HFFc6 (cell line): ENCODE measurements at places on chromosomes 3 and 15. TPM values are rescaled to one million over a fixed set of nuclear protein-coding genes. Genes with fewer than 3 reads are reported as not detected.

- DNase-seq = no peak
- peak overlapping the region; percentile 23; the same call in 1 of the 2 replicates for H3K27ac ChIP-seq
- no peaks in the 10 kb centered on the region; the same call in 1 of the 2 replicates for H3K27me3 ChIP-seq
These were observed 298.2 kb downstream of the UBE2E2 start for GRCh38 chr3:23501201-23501802.

- no peak overlapping the region for H3K27ac ChIP-seq
- H3K27me3 ChIP-seq = peaks cover 8% of the 10 kb centered on the region; the same call in 1 of the 2 replicates
- no peaks in the 10 kb centered on the region for H3K36me3 ChIP-seq
- peaks cover 15% of the 10 kb centered on the region for H3K4me1 ChIP-seq
- no peak overlapping the region for H3K4me3 ChIP-seq
These were observed 13.0 kb upstream of the ATP1B3 start for GRCh38 chr3:141863491-141863890.

CCDC50 gene
- 90.6 to 119 TPM (median 114 TPM) in 3 replicates for total RNA-seq

DNA sequence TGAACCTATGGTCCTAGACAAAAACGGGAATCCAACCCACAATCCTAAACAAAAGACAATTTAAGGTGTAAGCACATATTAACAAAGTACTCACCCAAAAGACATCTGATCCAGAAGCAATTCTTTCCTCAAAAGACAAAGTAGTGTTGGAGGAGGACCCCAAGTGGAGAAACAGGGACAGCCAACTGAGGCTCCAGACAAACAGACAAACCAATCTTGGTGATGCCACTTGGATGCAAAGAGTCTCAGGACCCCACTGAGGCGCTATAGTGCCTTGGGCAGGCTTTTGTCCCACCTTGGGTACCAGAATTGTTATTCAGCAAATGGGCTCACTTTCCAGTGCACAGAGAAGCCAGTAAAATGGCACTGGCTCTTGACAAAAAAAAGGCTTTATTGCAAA is 613.8 kb downstream of the DIPK2A start:
- no peak for DNase-seq
- no peak overlapping the region for H3K4me3 ChIP-seq
- H3K36me3 ChIP-seq = no peaks in the 10 kb centered on the region
- H3K4me1 ChIP-seq = peaks cover under 1% of the 10 kb centered on the region
- H3K27me3 ChIP-seq = no peaks in the 10 kb centered on the region

DNA sequence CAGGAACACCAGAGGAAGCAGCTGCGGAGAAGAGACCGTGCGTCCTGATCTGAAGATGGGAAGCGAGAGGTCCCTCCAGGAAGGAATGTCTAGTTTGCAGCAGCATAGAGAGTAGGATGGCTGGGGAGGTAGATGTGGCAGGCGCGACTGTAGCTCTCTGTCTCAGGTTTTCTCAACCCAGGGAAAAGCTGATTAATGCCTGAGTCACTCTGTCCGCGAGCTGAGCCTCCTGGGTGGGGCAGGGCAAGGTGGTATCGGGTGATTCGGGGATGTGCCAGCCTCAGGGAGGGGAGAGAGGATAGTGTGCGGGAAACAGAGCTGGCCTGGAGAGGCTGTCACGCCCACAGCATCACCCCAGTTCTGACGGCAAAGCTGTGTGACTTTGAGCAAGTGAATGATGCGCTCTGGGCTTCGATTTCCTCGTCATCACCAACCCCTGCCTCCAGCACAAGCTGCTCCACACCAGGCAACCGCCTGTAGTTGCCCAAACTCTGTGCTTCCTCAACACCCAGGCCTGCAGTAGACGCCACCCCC is 28.4 kb downstream of the CPN2 start:
- H3K27ac ChIP-seq = no peak overlapping the region; the same call in 1 of the 2 replicates
- no peak overlapping the region for H3K4me3 ChIP-seq
- peak; percentile 46 for DNase-seq
- no peaks in the 10 kb centered on the region for H3K4me1 ChIP-seq

LYZL4 gene
- total RNA-seq = not detected in 3 replicates

DNA sequence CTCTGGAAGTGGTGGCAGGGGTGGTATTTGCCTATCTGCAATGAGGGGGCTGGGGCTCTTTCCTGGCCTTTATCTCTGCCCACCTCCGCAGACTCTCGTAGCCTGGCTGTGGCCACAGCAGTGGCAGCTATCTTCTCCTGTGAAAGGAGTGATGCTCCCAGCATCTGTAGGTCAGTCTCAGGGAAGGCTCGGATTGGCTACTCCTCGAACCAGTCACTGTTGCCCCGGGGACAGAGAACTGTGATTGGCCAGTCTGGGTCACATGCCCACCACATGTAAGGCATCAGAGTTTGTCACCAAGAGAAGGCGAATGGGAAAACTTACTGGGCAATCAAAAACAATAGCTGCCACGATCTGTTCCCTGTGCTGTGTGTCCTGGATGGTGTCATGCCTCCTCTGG is 30.1 kb upstream of the FGD5 start:
- no peak overlapping the region for H3K27ac ChIP-seq
- H3K4me3 ChIP-seq = no peak overlapping the region
- DNase-seq = no peak
- H3K27me3 ChIP-seq = peaks cover 39% of the 10 kb centered on the region

DNA sequence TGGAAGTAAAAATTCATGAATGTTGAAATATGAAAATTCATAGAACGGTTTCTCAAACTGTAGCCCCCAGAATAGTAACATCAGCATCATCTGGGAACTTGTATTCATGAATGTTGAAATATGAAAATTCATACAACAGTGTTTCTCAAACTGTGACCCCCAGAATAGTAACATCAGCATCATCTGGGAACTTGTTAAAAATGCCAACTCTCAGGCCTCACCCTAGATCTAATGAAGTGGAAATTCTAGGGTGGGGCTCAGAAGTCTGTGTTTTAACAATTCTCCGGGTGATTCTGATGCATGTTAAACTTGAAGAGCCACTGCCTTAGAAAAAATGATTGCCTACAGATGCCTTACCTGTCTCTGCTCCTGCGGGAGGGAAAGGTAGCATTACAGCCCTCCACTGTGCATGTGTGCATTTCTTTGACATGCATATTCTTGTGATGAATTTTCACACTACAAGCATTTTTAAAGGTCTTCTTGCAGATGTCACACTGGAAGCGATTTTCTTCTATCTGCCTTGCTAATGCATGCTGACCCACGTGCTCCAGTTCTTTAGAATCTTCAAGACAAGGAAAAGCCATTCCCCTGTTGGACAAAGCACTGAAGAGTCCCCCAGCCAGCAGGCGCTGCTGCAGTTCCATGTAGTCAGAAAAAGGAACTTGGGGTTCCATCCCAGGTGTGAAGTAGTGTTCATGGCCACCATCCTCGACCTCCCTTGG is 21.7 kb downstream of the BNC1 start:
- H3K27ac ChIP-seq = no peak overlapping the region
- no peak for DNase-seq
- no peaks in the 10 kb centered on the region for H3K4me1 ChIP-seq

DNA sequence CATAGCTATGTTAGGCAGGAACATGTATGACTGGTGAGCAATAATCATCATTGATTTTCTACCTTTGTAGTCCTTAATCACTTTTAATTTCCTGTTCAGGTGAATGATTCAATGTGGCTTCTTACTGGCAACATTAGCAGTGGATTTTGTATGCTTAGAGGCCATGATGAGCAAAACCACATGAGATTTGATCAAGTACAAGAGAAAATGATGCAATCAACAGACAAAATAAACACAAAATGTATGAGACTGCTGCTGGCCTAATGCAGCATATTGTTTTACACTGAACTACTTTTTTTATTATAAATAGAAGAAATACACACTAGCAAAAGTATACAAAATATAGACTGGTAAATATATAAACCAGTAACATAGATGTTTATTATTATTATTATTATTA is 47.5 kb upstream of the SI start:
- no peak overlapping the region for H3K27ac ChIP-seq
- H3K4me1 ChIP-seq = no peaks in the 10 kb centered on the region
- H3K27me3 ChIP-seq = no peaks in the 10 kb centered on the region; the same call in 1 of the 2 replicates
- no peak for DNase-seq
- H3K4me3 ChIP-seq = no peak overlapping the region
- no peaks in the 10 kb centered on the region for H3K36me3 ChIP-seq

- no peak overlapping the region for H3K4me3 ChIP-seq
- no peak overlapping the region for H3K27ac ChIP-seq
- peaks cover 2% of the 10 kb centered on the region; the same call in 1 of the 2 replicates for H3K27me3 ChIP-seq
These were observed 10.4 kb upstream of the ACAP2 start for GRCh38 chr3:195453236-195453635.

ADGRG7 gene
- total RNA-seq = not detected in 3 replicates

GRCh38 chr3:45792516-45793172 is 3.7 kb downstream of the SLC6A20 start:
- H3K27me3 ChIP-seq = peaks cover 61% of the 10 kb centered on the region
- peaks cover 11% of the 10 kb centered on the region for H3K36me3 ChIP-seq
- DNase-seq = no peak
- H3K27ac ChIP-seq = no peak overlapping the region
- H3K4me1 ChIP-seq = no peaks in the 10 kb centered on the region

DNA sequence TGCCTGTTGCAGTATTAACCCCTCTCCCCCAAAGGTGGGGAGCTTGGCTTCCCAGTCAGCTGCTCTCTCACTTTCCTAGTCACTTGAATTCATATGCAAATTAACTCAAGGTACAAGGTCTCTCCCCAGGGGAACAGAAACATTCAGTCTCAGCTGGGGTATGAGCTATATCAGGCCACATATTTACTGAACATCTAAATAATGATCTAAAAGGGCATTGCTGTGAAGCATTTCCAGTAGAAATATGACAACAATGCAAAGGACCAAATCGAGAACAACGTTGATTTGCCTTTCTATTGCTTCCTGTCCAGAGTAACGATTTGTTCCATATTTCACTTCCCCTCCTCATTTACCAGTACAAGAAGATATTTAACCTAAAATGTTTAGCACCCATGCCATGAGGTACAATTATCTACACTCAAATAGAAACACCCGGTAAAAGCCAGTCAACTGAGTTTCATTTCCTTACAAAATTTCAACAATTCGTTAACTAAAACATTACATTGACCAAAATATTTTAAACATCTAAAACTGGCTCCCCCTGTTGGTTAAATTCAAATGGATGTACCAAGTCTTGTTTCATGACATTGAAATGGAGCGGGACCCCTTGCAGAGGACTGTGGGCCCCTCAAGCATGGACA is 36.5 kb upstream of the KLHL6 start:
- H3K27me3 ChIP-seq = peaks cover 25% of the 10 kb centered on the region
- DNase-seq = peak; percentile 9
- H3K4me3 ChIP-seq = no peak overlapping the region
- no peak overlapping the region for H3K27ac ChIP-seq
- H3K36me3 ChIP-seq = no peaks in the 10 kb centered on the region; the same call in 1 of the 2 replicates

CFAP91 gene
- not detected in 3 replicates for total RNA-seq

SEMA5B gene
- total RNA-seq = not detected in 3 replicates

GRCh38 chr3:5974630-5975322 is 787.3 kb downstream of the EDEM1 start:
- no peaks in the 10 kb centered on the region for H3K36me3 ChIP-seq
- no peak for DNase-seq
- no peak overlapping the region for H3K27ac ChIP-seq
- H3K27me3 ChIP-seq = no peaks in the 10 kb centered on the region; the same call in 1 of the 2 replicates

DNA sequence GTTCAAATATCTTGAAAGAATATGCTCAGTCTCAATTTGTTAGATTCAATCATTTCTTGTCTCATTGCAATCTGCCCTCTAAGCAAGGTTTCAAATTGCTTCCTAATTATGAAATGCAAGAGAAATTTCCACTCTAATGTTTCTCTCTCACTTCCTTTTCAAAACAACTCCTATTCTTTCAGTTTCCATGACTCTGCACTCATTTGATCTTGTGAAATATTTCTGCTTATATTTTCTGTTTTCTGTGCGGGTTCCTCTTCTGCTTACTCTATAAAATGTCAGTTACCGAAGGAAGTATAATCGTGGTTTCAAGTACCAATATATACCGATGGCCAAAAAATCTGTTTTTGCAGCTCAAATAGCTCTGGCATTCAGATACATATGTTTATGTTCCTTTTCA is 521.9 kb upstream of the NAALADL2 start:
- DNase-seq = no peak
- peaks cover 30% of the 10 kb centered on the region for H3K4me1 ChIP-seq
- no peak overlapping the region for H3K4me3 ChIP-seq
- no peak overlapping the region for H3K27ac ChIP-seq
- peaks cover 1% of the 10 kb centered on the region; the same call in 1 of the 2 replicates for H3K27me3 ChIP-seq

CACNA2D3 gene
- total RNA-seq = 0.14 to 0.35 TPM (median 0.15 TPM) in 3 replicates

ANKRD34C gene
- total RNA-seq = not detected in 3 replicates

KBTBD8 gene
- 1.4 to 1.8 TPM (median 1.7 TPM) in 3 replicates for total RNA-seq

HTR3E gene
- total RNA-seq = not detected in 3 replicates

DNA sequence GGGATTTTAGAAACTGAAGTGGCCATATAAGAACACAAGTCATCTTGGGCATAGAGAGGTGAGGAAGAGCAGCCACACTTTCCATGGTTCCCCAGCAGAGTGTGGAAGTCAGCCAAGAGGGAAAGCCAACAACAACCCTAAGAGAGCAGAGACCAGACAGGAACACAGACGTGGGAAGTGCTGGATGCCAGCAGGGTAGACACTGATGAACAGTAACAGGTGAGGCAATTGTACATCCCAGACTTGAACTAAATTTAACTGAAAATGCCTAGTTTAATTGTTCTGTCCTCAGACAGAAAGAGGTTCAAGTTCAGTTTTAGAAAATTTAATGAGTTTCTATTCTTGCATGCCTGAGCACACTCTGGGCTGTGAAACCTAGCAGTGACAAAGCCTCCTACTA is 212.1 kb downstream of the ATP8B4 start:
- no peak for DNase-seq
- peaks cover 11% of the 10 kb centered on the region for H3K36me3 ChIP-seq
- H3K4me1 ChIP-seq = peaks cover 41% of the 10 kb centered on the region
- H3K27ac ChIP-seq = no peak overlapping the region
- no peak overlapping the region for H3K4me3 ChIP-seq

ZNF860 gene
- 0.08 to 0.37 TPM (median 0.14 TPM) in 3 replicates for total RNA-seq

NECTIN3 gene
- 56.8 to 92.4 TPM (median 64.4 TPM) in 3 replicates for total RNA-seq

DNA sequence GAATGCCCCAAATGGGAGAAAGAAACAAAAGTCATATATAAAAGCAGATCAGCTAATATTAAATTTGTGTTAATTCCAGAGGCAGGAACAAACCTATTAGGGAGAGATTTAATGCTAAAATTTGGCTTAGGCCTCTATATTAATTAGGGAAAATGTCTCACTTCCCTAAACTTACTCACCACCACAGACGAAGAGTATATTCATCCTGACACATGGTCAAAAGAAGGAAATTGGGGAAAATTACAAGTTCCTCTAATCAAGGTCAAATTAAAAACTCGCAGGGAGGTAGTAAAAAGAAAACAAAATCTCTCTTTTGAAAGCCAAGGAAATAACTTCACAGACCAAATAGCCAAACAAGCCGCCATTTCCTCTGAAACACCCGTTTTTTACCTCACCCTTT is 32.2 kb downstream of the GRM2 start:
- no peaks in the 10 kb centered on the region for H3K36me3 ChIP-seq
- peaks cover 19% of the 10 kb centered on the region for H3K27me3 ChIP-seq
- H3K27ac ChIP-seq = no peak overlapping the region
- no peaks in the 10 kb centered on the region for H3K4me1 ChIP-seq
- DNase-seq = no peak
- no peak overlapping the region for H3K4me3 ChIP-seq

RHOV gene
- 0.11 to 0.25 TPM (median 0.18 TPM) in 3 replicates for total RNA-seq

MRPL46 gene
- 27.2 to 27.7 TPM (median 27.3 TPM) in 3 replicates for total RNA-seq

GRCh38 chr3:15512166-15512565 is 9.3 kb downstream of the COLQ start:
- peaks cover 30% of the 10 kb centered on the region for H3K27me3 ChIP-seq
- DNase-seq = peak; percentile 39
- no peak overlapping the region for H3K4me3 ChIP-seq
- no peaks in the 10 kb centered on the region for H3K36me3 ChIP-seq
